ENCODE measurements at places on chromosomes 7 and 10. TPM values are rescaled to one million over a fixed set of nuclear protein-coding genes. Genes with fewer than 3 reads are reported as not detected.

DNA sequence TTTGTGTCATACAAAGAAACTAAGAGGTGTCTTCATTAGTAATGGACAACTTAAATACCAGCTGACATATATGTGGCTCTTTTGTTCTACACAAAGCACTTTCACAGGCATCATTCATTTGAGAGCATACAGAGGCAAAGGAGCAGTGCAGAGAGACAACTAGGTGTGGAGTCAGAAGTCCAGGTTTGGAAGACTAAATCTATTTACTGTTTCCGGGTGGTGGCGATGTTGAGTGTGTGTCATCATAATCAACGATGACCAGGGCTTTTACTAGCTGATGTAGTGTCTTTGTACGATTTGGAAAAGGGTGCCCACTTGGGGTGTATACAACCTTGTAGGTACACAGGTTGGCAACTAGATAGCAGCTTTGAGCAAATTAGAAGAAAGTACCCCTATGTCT lies 195.5 kb upstream of the CCDC6 start:
- H3K27ac ChIP-seq = no peak overlapping the region
- DNase-seq = no peak
- no peaks in the 10 kb centered on the region for H3K36me3 ChIP-seq
- no peak overlapping the region for H3K4me3 ChIP-seq
- no peaks in the 10 kb centered on the region for H3K27me3 ChIP-seq

DNA sequence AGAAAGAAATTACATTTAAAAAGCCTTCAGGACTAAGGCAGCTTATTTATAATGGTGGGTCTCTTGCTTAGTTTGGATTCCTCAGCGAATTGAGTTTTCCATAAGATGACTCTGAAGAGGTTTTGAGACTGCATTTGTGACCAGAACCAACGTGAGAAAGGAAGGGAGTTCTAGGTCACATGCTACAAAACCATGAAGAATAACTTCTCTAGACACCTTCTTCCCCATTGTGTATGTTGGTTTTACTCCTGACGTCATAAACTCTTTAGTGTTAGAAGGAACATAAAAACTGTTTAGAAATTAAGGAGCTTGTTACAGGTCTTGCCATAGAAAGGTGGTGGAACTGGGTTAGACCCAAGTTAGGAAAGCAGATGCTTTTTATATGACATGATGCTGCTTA lies 11.1 kb downstream of the PTPN12 start:
- H3K27ac ChIP-seq = no peak overlapping the region
- no peak overlapping the region for H3K4me3 ChIP-seq
- H3K4me1 ChIP-seq = peaks cover 10% of the 10 kb centered on the region
- no peaks in the 10 kb centered on the region for H3K36me3 ChIP-seq
- H3K27me3 ChIP-seq = no peaks in the 10 kb centered on the region

GRCh38 chr10:87506956-87507355 lies 2.3 kb downstream of the MINPP1 start:
- no peaks in the 10 kb centered on the region for H3K27me3 ChIP-seq
- H3K4me1 ChIP-seq = peaks cover 6% of the 10 kb centered on the region
- H3K4me3 ChIP-seq = no peak overlapping the region
- no peak overlapping the region for H3K27ac ChIP-seq
- no peak for DNase-seq

GRCh38 chr7:121002-121785 lies 71.2 kb upstream of the FAM20C start:
- no peak for DNase-seq
- H3K4me1 ChIP-seq = peaks cover 17% of the 10 kb centered on the region
- no peak overlapping the region for H3K4me3 ChIP-seq

DNA sequence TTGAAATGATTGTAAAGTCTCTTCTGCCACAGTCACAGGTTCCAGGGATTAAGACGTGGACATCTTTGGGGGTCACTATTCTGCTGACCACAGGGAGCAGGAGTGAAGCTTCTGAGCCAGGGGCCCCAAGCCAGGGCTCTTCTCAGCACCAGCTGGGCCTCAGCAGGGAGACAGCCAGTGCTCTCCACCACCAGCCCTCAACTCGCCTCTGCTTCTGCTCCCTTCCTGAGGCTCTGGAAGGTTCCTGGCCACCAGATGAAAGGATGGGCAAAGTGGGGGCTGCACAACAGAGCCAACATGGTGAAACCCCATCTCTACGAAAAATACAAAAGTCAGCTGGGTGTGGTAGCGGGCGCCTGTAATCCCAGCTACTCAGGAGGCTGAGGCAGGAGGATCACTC lies 11.2 kb upstream of the CRYGN start:
- no peaks in the 10 kb centered on the region for H3K36me3 ChIP-seq
- H3K27ac ChIP-seq = no peak overlapping the region
- DNase-seq = no peak
- no peak overlapping the region for H3K4me3 ChIP-seq

- H3K4me3 ChIP-seq = no peak overlapping the region
- H3K4me1 ChIP-seq = no peaks in the 10 kb centered on the region
- no peak for DNase-seq
- H3K27me3 ChIP-seq = no peaks in the 10 kb centered on the region
Measured at GRCh38 chr10:102519246-102519825, 15.6 kb downstream of the SUFU start.

GRCh38 chr10:22229802-22230157 lies 12.0 kb upstream of the EBLN1 start:
- no peaks in the 10 kb centered on the region for H3K27me3 ChIP-seq
- H3K36me3 ChIP-seq = no peaks in the 10 kb centered on the region
- DNase-seq = peak; percentile 21
- peaks cover 14% of the 10 kb centered on the region for H3K4me1 ChIP-seq
- peak overlapping the region; percentile 85 for H3K27ac ChIP-seq
- peak overlapping the region; percentile 62 for H3K4me3 ChIP-seq

Gene CYP3A5
- total RNA-seq = 9.9 TPM

Gene ITGA8
- 0.07 TPM for total RNA-seq

Gene CDK14
- total RNA-seq = 128 TPM
